ENCODE measurements at places on chromosomes 16 and 17.

- no peak for DNase-seq
Observed at GRCh38 chr17:82108496-82108945, 10.5 kb upstream of the FASN start.

DNA sequence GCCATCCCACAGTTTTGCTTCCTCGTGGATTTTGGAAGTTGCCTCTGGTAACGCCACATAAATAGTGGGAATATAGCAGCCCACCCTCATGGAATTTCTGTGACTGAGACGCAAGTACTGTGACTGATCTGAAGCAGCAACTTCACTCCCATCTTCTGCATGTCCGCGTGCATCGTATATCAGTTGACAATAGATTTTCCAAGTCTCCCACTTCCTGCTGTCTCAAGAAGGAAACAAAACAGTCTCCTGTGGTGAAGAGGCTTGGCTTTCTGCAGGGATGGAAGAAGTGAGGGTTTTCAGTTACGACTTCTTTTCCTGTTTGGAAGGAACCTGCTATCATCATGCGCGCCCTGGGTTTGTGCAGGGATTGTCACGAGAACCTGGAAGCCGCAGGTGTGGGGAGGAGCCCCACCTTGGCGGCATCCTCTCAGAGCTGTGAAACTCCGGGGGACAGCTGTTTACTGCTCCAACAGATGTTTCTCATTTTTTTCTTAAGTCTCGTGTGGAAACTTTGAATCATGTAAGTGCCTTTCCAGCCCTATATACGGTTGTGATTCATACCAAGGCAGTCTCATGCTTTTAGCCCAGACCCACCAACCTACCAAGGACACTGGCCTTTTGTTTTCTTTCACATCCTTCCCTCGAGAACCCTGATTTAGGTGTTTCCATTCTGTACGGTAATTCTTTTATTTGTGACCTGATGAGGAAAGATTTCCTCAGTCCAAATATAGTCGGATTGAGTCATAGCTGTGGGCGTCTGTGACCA, 57.5 kb downstream of the WIPI1 start:
- DNase-seq, result peak; percentile 96

GRCh38 chr17:78228176-78228575, 3.3 kb upstream of the TMEM235 start:
- DNase-seq, result no peak

DNA sequence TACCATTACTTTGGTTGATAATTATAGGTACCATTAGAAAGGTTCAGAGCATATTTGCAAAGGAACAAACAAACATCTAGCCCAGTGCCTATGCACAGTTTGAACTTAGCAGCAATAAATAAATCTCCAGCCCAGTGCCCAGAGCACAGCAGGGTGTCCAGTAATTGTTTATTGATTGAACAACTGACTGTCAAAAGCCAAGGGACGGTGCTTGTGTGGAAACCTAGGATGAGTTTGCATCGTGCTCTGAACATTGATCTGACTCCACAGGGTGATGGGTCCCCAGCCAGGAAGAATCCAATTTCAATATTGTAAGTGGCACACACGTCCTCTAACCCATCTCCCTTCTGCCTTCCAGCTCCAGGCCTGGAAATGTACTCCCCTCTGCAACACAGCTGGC, 625.5 kb upstream of the C16orf82 start:
- no peak for DNase-seq

DNA sequence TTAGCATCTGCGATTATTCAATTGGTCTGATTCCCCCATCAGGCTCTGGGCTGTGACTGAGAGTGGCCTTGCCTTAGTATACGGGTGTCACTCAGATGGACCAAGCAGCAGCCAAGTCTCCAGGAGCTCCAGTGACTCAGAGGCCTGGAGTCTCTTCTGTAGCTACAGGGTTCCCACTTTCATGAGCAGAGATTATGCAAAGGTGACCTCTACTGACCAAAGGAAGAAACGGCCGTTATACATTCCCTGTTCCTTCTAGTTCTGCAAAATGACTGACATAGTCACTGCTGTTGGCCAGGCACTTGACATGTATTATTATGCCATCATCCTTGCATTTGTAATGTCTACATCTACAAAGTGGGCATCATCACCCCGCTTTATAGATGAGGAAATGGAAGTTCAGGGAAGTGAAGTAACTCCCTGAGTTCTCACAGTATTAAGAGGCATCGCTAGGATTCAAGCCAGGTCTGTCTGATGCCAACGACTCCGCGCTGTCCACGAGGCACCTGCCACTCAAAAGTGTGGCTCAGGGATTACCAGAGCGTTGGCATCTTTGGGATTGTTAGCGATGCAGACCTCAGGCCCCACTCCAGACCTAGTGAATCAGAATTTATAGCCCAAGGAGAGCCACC, 23.3 kb downstream of the SLC38A7 start:
- peak; percentile 91 for DNase-seq

Data from mesenchymal stem cell (in vitro differentiated cells and primary cell).